ENCODE measurements at places on chromosomes 16 and 17.

GRCh38 chr16:88764913-88765349 lies 20.1 kb downstream of the PIEZO1 start:
- DNase-seq, result no peak

DNA sequence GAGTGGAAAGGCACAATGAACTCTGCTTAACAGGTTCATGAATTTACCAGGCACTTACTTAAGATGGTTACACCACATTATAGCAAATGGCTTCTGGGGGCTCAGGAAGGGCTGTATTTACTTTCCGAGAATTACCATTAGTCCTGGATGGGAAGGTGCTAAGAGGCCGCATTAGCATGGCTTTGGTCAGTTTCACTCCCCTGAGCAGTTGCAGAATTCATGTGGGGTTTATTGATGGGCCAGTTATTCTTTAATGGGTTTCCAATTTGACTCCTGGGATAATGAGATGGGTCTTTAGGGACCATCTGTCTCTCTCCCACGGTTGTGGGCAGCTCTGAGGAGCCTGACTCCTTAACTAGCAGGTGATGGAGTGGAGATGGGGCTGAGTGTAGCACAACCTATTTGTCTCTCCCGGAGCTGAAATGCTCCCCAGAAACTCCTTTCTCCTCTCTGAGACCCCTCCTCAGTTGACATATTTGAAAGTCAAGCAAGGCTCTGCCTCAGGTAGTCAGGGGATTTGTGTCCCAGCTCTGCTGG lies 652.5 kb downstream of the HS3ST4 start:
- no peak for DNase-seq

DNA sequence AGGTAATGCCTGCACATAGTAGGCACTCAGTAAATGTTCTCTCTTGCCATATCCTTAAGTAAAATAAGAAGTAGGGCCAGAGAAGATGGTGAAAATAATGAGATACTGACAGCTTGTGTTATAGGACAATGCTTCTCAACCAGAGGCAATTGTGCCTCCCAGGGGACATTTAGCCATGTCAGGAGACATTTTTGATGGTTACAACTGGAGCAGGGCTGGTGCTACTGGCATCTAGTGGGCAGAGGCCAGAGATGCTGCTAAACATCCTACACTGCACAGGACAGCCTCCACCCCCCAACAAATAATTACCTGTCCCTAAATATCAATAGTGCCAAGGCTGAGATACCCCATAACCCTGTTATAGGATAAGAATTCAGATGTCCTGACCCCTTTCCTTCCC lies 1.7 kb downstream of the RAD51D start:
- peak; percentile 27 for DNase-seq

DNA sequence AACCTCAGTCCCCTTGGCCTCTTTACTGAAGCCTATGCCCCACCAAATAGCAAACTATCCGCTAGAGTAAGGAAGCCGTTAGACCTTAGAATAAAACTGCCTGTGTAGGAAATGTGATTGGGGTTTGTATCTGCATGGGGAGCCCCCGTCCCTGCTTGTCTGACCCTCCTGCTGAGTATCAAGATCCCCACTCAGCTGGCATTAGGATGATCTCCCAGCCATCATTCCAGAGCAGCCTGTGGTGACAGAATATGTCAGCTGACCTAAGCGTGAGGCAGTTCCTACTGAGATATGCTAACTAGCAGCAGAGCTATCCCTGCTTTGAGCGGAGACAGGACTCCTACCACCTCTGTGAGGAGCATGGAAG lies 645 bp upstream of the GFOD2 start:
- DNase-seq, result peak; percentile 66

DNA sequence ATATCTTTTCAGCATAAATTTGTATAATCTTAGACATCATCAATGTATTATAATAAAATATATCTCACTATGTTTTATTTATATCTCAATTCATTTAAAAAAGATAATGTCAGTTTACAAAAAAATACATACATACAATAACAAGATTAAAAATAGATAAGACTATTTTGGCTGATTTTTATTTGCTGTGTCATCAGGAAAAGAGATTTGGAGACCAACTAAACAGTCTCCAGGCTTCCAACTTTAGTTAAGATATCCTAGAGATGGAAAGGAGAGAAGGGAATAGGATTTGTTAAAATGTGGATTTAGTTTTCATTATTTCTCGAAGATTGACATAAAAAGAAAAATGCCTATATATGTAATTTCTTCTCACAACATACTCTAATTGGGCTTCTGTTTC lies 433.8 kb upstream of the TOM1L1 start:
- no peak for DNase-seq

DNA sequence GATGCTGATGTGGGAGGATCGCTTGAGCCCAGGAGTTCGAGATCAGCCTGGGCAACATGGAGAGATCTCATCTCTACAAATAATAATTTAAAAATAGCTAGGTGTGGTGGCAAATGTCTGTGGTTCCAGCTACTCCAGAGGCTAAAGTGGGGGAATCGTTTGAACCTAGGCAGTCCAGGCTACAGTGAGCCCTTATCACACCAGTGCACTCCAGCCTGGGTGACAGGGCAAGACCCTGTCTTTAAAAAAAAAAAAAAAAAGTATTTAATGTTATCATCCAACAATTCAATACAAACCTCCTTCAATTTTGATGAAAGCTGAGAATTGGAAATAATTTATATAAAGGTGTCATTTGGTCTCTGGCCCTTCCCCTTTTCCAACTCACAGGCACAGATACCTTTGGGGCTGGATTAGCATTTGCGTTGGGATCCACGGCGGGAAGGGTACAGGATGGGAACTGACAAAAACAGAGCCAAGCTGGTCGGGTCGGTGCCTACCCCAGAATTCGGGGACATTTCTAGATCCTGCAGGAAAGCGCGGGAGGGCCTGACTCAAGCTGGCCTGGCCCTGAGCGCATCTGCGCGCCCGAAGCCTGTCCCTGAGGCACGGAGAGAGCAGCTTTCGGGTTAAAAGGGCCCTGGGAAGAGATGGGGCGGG lies 860 bp upstream of the DCAF7 start:
- DNase-seq, result peak; percentile 63

GRCh38 chr17:7851438-7852261 lies 3.2 kb upstream of the TMEM88 start:
- DNase-seq, result peak; percentile 96

GRCh38 chr17:77417575-77417974 lies 276.8 kb downstream of the SEC14L1 start:
- no peak for DNase-seq

GRCh38 chr16:17271687-17272086 lies 199.1 kb downstream of the XYLT1 start:
- no peak for DNase-seq

GRCh38 chr16:19524616-19525384 lies 1.1 kb downstream of the CCP110 start:
- no peak for DNase-seq

DNA sequence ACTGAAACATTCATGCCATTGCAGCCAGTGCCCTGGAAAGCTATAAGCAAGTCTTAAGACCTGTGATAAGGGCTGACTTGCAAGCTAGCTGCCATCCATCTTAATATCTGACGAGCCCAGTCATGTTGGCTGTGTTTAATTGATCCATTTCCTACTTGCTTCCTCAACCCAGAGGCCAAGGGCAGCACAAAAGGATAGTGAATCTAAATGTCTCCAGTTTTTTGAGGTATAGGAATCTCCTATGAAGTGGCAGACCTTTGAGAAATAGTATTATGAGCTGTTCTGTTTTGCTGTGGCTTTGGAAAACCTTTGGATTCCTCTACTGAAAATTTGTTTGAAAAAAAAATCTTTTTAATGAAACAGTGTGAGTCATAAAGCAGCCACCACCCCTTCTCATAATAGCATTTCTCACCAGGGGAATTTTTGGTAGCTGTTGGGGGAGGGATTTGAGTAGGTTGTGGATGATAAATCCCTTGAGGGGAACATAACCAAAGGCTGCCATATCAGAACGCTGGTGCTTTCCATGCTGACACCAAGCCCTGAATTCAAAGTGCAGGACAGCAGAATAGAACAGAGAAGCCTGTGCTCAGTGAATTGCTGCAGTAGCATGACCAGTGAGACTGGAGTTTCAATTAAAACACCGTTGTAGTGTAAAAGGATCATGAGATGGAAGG lies 12.9 kb downstream of the ZNRF1 start:
- DNase-seq, result peak; percentile 71

GRCh38 chr17:67559381-67559966 lies 158.3 kb upstream of the NOL11 start:
- no peak for DNase-seq

GRCh38 chr17:63489291-63489690 lies 12.4 kb downstream of the ACE start:
- no peak for DNase-seq

DNA sequence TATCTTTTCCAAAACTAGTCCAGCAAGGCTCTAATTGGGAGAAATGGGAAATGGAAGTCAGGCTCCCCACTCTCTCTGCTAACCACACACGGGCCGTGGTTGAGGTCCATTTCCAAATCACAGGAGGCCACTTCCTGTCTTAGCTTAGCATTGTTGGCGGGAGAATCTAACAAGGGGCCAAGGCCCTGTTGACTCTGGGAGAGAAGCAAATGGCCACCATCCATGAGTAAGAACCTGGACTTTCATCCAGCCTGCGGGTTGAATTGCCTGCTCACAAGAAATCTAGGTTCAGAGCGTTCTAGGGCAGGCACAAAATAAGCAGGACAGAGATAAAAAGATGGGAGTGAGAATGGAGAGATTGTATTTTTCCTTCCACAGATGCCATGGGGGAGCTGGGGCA lies 5.7 kb downstream of the FAM20A start:
- no peak for DNase-seq

- no peak for DNase-seq
These were observed 6.7 kb downstream of the MMD start for GRCh38 chr17:55414983-55415382.

DNA sequence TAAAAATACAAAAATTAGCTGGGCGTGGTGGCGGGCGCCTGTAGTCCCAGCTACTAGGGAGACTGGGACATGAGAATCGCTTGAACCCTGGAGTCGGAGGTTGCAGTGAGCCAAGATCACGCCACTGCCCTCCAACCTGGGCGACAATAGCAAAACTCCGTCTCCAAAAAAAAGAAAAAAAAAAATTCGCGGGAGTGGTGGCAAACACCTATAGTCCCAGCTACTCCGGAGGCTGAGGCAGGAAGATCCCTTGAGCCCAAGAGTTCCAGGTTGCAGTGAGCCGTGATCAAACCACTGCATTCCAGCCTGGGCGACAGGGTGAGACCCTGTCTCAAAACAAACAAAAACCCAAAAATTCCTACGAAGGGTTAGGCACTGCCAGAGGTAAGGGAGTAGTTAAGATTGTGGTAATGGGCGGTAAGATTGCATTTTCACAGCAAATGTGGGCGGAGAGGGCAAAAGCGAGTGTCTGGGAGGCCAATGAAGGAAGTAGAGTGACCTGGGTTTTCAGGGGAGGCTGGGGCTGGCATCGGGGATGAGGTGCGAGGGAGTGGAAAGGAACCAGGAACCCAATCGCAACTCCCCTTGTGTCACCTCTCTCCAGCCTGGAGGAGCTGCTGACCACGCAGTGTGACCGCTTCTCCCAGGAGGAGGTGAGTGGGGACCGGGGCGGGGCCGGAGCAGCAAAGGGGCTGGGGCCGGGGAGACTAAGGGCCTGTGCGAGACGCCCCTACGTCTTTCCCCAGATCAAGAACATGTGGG lies 2.6 kb downstream of the MYL11 start:
- DNase-seq, result no peak

GRCh38 chr16:22184615-22184968 lies 21.5 kb upstream of the EEF2K start:
- no peak for DNase-seq

DNA sequence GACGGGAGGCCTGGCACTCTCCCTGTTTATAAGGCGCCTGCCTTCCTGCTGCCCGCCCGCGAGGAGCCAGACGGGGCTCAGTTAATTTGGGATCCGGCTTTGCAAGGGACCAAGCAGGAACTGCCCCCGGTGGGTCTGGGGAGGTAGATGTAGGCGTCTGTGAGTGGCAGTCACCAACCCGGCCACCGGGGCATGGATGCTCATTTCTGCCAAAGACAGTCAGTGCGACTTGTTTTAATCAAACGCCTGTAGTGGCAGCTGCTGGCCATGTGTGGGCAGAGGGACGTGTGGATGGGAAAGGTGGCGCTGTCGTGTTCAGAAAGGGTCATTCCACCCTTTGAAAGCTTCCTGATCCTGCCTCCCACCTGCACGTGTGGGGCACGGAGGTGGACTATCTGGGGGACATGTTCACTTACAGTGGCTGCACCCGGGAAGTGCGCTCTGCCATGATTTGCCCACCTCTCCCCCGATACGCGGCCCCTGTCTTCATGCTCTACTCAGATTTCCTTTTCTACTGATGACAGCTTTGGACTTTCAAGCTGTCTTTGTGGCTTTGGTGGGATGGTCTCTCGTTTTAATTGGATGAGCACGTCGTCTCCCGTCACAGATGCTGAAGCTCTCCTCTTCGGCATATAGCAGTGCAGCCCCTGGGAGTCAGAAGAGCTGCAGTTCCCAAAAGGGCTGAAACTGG lies 60.3 kb upstream of the CIBAR2 start:
- DNase-seq, result no peak
